ENCODE measurements at places on chromosomes 6 and 20. TPM values are rescaled to one million over a fixed set of nuclear protein-coding genes. Genes with fewer than 3 reads are reported as not detected.

DNA sequence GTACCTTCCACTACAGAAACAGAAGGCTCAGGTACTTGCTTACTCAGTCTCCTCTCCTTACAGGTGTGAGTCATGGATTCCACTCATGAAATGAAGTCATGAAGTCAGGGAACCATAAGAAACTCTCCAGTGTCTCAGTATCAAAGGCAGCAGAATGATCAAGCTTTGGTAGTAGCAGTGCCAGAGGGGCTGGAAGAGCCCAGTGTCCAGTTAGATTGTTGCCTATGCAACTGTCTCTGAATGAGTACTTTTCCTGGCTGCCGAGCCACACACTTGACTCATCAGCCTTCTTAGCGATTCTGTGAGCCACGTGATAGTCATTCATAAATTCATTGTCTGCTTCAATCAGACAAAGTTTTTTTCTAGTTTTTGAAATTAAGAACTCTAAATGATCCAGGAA is 52.2 kb upstream of the DTNBP1 start:
- H3K36me3 ChIP-seq = no peaks in the 10 kb centered on the region
- H3K4me3 ChIP-seq = no peak overlapping the region
- no peaks in the 10 kb centered on the region for H3K27me3 ChIP-seq
- H3K27ac ChIP-seq = no peak overlapping the region
- no peak for DNase-seq

- H3K27me3 ChIP-seq = no peaks in the 10 kb centered on the region
- H3K36me3 ChIP-seq = no peaks in the 10 kb centered on the region
- no peak overlapping the region for H3K4me3 ChIP-seq
- DNase-seq = peak; percentile 61
Observed at GRCh38 chr6:158707821-158708195, 58.0 kb downstream of the SYTL3 start.

DNA sequence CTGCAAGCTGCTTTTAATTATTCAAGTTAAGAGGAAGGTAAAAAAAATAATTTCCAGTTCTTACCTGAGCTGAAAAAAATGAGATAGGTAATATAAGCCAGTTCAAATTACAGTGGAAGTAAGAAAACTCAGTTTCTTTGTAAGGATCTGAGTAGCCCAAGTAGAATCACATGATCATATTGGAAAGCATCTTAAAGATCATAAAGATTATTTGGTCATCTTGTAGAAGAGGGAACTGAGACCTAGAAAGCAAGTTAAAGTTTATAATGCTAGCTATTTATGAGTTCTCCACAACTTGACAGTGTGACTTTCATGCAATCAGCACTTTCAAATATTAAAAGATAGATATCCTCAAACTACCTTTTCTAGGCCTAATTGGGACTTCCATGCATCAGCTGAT is 80.5 kb downstream of the FARS2 start:
- H3K27me3 ChIP-seq = no peaks in the 10 kb centered on the region
- peaks cover 4% of the 10 kb centered on the region for H3K4me1 ChIP-seq
- H3K4me3 ChIP-seq = no peak overlapping the region
- no peaks in the 10 kb centered on the region for H3K36me3 ChIP-seq
- no peak overlapping the region for H3K27ac ChIP-seq
- no peak for DNase-seq

C6orf15 gene
- polyA plus RNA-seq = not detected

DNA sequence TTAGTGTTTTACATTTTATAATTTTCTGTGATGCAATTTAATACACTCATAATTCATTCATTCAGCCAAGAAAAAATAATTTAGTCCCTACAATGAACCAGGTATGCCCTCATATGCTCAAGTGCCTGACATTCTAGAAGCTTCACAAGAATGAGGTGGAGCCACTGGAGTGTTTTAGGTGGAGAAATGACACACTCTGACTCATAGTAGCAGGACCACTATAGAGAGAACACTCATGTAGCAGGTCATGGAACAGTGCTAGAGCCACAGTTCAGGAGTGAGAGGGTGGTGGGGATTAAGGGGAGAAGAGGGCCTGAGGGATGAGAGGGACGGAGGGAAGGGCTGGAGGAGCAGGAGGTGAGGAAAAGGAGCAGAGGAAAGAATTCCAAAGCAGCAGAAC is 1.4 kb upstream of the HLA-G start:
- H3K4me1 ChIP-seq = no peaks in the 10 kb centered on the region
- peaks cover 47% of the 10 kb centered on the region for H3K27me3 ChIP-seq
- no peak for DNase-seq
- no peaks in the 10 kb centered on the region for H3K36me3 ChIP-seq
- no peak overlapping the region for H3K4me3 ChIP-seq

CDH26 gene
- not detected for polyA plus RNA-seq

DNA sequence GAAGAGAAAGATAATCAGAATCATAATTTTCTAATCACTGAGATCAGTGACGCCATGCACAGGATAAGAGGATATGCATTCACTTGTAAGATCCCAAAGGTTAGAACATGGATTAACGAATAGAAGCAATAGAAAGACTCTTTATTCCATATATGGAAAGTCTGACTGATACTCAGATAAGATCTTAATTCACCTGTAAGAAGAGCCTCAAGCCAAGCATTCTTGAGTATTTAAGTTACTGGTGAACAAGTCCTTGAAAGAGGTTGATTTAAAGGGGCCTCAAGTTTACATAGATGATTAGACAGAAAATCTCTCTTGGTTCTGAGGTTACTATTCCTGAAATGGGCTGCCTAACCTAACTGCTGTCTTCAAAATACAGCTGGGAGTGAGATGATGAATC is 53.8 kb upstream of the MTRF1L start:
- no peaks in the 10 kb centered on the region for H3K4me1 ChIP-seq
- H3K4me3 ChIP-seq = no peak overlapping the region
- no peaks in the 10 kb centered on the region for H3K36me3 ChIP-seq

DNA sequence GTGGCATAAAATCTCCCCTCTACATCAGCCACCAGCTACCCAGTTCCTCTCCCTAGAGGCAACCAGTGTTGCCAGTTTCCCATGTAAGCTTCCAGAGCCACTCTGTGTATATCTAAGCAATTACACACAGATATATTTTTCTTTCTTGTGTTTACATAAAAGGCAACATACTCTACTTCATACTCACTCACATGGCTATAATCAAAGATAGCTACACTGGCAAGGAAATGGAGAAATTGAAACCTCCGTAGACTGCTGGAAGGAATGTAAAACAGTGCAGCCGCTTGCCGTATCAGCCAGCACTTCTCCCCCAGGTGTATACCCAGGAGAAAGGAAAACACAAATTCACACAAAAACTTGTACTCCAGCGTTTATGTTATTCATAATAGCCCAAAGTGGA is 38.5 kb upstream of the NELFCD start:
- H3K4me3 ChIP-seq = no peak overlapping the region
- no peaks in the 10 kb centered on the region for H3K27me3 ChIP-seq
- H3K27ac ChIP-seq = no peak overlapping the region

PRDM13 gene
- polyA plus RNA-seq = not detected

- H3K27ac ChIP-seq = peak overlapping the region; percentile 76
- no peak overlapping the region for H3K4me3 ChIP-seq
- no peaks in the 10 kb centered on the region for H3K27me3 ChIP-seq
- peaks cover 52% of the 10 kb centered on the region for H3K36me3 ChIP-seq
- peak; percentile 97 for DNase-seq
Observed at GRCh38 chr20:58907320-58908137, 55.0 kb downstream of the GNAS start.

GRCh38 chr20:36377348-36378326 is 71.5 kb downstream of the DLGAP4 start:
- H3K4me1 ChIP-seq = no peaks in the 10 kb centered on the region
- no peaks in the 10 kb centered on the region for H3K27me3 ChIP-seq
- no peaks in the 10 kb centered on the region for H3K36me3 ChIP-seq
- H3K4me3 ChIP-seq = no peak overlapping the region
- H3K27ac ChIP-seq = no peak overlapping the region

DNA sequence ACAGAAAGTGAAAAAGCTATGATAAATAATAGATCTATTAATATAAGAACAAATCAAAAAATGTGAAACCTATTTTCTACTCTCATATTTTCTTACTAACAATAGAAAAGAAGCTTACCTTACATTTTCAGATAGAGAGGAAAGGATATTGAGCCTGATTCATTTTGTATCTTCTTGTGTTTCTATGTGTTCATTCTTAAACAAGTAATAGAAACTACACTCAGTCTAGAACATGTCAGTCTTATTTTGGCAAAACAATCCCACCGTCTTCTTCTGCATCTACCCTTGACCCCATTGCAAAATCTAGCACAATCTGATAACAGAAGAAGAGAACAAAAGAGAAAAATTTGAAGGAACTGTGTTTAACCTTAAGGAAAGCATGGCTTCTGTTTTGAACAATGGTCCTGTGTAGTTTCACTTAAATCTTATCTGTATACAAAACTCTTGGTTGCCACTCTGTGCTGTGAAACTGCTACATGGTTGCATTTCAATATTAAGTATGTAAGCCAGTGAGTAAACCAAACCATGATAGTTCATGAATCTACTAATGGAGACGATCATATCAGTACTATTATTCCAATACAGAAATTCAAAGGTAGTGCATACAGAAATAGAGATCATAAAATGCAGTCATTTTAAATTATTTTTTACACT is 69.5 kb upstream of the LGSN start:
- DNase-seq = no peak
- no peaks in the 10 kb centered on the region for H3K36me3 ChIP-seq
- H3K27ac ChIP-seq = no peak overlapping the region
- H3K27me3 ChIP-seq = no peaks in the 10 kb centered on the region
- no peaks in the 10 kb centered on the region for H3K4me1 ChIP-seq
- H3K4me3 ChIP-seq = no peak overlapping the region

CRISP3 gene
- not detected for polyA plus RNA-seq
